ENCODE measurements at places on chromosomes 1 and 21. TPM values are rescaled to one million over a fixed set of nuclear protein-coding genes. Genes with fewer than 3 reads are reported as not detected.

Gene OR6K3
- total RNA-seq: not detected

Gene LAX1
- not detected for total RNA-seq

Gene LEMD1
- total RNA-seq: not detected

Gene ATP8B2
- 60.0 TPM for total RNA-seq

Gene ALX3
- total RNA-seq: not detected

Gene PRAMEF10
- not detected for total RNA-seq

- no peak overlapping the region for H3K4me3 ChIP-seq
- peak overlapping the region; percentile 25 for H3K27ac ChIP-seq
- no peaks in the 10 kb centered on the region for H3K27me3 ChIP-seq
- peak; percentile 64 for DNase-seq
- H3K36me3 ChIP-seq: no peaks in the 10 kb centered on the region
- H3K4me1 ChIP-seq: peaks cover 15% of the 10 kb centered on the region
These were observed 3.2 kb downstream of the SLC25A33 start for GRCh38 chr1:9542430-9542829.

- H3K27me3 ChIP-seq: no peaks in the 10 kb centered on the region
- H3K4me1 ChIP-seq: peaks cover 23% of the 10 kb centered on the region
- H3K36me3 ChIP-seq: peaks cover 15% of the 10 kb centered on the region
- peak overlapping the region; percentile 93 for H3K27ac ChIP-seq
- DNase-seq: peak; percentile 73
These were observed 897 bp downstream of the SLC25A24 start for GRCh38 chr1:108199201-108199691.

DNA sequence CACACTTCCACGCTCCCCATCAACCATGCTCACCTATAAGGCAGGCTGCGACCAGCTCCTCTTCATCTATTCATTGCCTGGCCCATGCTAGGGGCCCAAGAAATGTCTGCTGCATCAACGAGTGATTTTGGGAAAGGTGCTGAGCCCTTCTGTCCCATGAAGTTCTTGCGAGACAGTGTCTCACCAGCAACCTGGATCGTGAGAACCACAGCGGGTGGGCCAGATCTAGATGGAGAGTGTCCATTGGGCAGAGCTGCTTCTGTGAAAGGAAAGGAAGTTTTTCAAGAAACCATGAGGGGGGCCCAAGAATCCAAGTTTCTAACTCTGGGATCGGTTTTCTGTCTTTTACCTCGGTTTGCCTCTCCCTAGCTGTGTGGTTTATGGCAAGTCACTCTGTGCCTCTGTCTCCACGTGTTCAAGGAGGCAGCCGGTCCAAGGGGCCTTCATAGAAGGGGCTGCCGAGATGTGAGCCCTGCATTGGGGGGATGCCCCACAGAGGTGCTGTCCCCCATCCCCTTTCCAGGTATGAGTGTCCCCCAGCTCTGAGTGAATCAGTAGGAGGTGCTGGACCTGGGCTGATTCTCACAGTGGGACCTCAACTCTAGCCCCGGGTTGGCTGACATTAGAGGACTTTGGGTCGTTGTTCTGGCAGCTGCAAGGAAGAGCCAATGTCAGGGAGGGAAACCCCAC is 8.3 kb upstream of the PADI1 start:
- H3K27me3 ChIP-seq: no peaks in the 10 kb centered on the region
- H3K27ac ChIP-seq: no peak overlapping the region
- H3K36me3 ChIP-seq: no peaks in the 10 kb centered on the region

DNA sequence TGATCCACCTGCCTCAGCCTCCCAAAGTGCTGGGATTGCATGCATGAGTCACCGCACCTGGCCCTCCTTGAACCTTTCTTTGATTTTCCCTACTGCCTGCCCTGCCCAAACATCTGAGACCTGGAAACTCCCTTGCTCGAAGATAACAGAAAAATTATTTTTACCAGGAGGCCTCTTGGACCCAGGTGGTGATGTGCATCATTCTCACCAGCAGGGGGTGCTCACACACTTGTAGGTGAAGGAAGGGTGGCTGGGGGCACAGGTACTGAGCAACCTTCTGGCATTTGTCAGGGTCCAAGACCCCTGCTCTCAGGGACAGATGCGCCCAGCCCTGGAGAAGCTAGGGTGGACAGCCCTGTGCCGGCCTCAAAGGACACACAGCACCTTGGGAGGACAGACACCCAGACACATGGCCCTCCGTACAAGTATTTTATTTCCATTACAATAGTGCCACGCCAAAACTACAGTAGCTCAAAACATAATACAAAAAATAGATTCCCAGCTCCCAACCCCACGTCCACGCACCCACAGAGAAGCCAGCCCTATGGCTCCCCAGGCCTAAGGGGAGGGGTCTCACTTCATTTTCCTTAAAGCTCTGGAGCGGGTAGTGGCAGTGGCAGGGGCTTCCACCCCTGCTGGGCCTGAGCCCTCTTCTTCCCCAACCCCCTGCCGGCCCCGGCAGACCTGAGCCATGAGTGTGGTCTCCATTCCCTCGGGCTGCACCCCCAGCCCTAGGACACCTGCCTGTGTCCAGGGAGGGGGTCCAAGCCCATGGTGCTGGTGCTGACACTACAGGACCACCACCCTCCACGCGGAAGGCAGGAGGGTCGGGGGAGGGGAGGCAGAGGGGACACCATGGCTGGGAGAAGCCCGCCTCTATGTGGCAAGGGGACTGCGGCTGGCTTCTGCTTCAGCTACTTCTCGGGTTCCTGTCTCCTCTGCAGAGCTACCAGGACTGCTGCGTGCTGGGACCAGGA is 40.4 kb upstream of the EIF4G3 start:
- peaks cover 6% of the 10 kb centered on the region for H3K4me1 ChIP-seq
- peak; percentile 50 for DNase-seq
- H3K27me3 ChIP-seq: no peaks in the 10 kb centered on the region
- H3K36me3 ChIP-seq: peaks cover 12% of the 10 kb centered on the region

DNA sequence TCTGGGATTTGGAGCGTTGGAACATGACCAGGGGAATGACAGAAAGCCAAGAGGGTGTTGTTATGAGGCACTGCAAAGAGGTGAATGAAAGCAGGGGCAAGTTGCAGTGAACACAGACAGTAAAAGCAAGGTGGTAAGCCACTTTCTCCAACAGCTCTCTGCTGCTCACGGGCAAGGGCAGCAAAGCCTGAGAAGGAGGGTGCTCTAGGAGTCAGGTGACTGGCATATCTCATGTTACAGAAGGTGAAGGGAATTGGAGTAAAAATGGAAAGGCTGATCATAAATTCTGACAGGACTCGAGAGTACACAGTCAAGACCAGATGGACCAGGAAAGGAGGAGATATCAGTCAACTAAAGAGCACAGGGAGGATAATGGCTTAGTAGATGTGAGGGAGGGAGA is 14.5 kb downstream of the VAV3 start:
- DNase-seq: no peak
- peaks cover 2% of the 10 kb centered on the region for H3K27me3 ChIP-seq
- H3K4me3 ChIP-seq: no peak overlapping the region
- H3K36me3 ChIP-seq: no peaks in the 10 kb centered on the region

- H3K4me1 ChIP-seq: no peaks in the 10 kb centered on the region
- H3K36me3 ChIP-seq: no peaks in the 10 kb centered on the region
- H3K4me3 ChIP-seq: no peak overlapping the region
- no peak overlapping the region for H3K27ac ChIP-seq
- H3K27me3 ChIP-seq: no peaks in the 10 kb centered on the region
These were observed 144.1 kb downstream of the CDC42BPA start for GRCh38 chr1:227174164-227174563.

- H3K4me1 ChIP-seq: no peaks in the 10 kb centered on the region
- no peak for DNase-seq
- H3K36me3 ChIP-seq: no peaks in the 10 kb centered on the region
These were observed 349.4 kb downstream of the HLX start for GRCh38 chr1:221228594-221228993.

- peaks cover 36% of the 10 kb centered on the region for H3K27me3 ChIP-seq
- no peak for DNase-seq
- no peaks in the 10 kb centered on the region for H3K36me3 ChIP-seq
- no peak overlapping the region for H3K4me3 ChIP-seq
These were observed 18.2 kb downstream of the RHBG start for GRCh38 chr1:156386949-156387869.

DNA sequence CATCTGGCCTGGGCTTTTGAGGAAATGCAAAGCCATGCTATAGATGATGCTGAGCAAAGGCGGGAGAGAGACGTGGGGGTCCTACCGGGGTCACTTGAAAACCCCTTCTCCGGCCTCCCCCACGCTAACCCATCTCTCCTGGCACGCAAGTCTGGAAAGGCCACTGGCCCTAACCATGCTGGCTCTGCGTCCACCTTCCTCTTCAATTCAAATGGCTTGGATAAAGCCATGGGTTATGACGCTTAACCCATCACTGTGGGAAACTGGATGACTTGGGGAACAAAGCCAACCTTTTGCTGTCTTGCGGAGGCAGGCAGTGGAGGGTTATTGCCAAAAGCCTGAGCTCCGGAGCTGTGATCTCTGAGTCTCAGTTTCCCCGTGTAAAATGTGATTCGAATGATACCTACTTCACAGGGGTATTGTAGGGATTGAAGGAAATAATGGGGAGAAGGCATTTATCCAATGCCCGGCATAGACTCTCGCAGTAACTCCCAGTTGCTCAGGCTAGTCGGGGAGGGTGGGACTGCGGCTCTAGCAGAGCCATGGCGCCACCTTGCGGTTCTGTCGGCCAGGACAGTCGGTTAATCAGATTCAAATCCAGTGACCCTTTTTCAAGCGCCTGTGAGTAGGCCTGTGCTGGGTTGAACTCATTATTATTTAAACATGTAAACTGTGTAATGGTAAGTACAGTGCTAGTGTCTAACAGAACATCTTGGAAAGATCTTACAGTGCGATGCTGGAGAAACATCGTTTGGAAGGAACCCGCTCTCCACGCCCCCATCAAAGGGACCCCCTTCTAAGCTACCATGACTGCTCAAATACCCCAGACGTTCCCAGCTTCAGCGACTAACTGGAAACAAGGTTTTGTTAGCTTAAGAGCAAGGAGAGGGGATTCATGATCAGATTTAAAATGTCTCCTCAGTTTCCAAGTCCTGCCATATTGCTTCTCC is 20.3 kb downstream of the NEK2 start:
- no peaks in the 10 kb centered on the region for H3K36me3 ChIP-seq
- H3K4me3 ChIP-seq: no peak overlapping the region
- peaks cover 20% of the 10 kb centered on the region for H3K4me1 ChIP-seq
- no peaks in the 10 kb centered on the region for H3K27me3 ChIP-seq

- no peak for DNase-seq
- H3K36me3 ChIP-seq: no peaks in the 10 kb centered on the region
- H3K27ac ChIP-seq: no peak overlapping the region
- H3K4me3 ChIP-seq: no peak overlapping the region
- H3K4me1 ChIP-seq: no peaks in the 10 kb centered on the region
- H3K27me3 ChIP-seq: no peaks in the 10 kb centered on the region
These were observed 1077.0 kb upstream of the NCAM2 start for GRCh38 chr21:19921211-19921610.

- DNase-seq: no peak
- no peaks in the 10 kb centered on the region for H3K36me3 ChIP-seq
- no peaks in the 10 kb centered on the region for H3K4me1 ChIP-seq
- no peak overlapping the region for H3K27ac ChIP-seq
- no peak overlapping the region for H3K4me3 ChIP-seq
- no peaks in the 10 kb centered on the region for H3K27me3 ChIP-seq
These were observed 600.5 kb upstream of the ADAMTS5 start for GRCh38 chr21:27567381-27567780.

- H3K4me1 ChIP-seq: no peaks in the 10 kb centered on the region
- no peak overlapping the region for H3K27ac ChIP-seq
- no peak for DNase-seq
- H3K4me3 ChIP-seq: no peak overlapping the region
- no peaks in the 10 kb centered on the region for H3K27me3 ChIP-seq
These were observed 843.2 kb downstream of the AMY1C start for GRCh38 chr1:104592926-104593325.

GRCh38 chr21:43021756-43022600 is 47.6 kb downstream of the PKNOX1 start:
- H3K4me1 ChIP-seq: no peaks in the 10 kb centered on the region
- H3K27ac ChIP-seq: no peak overlapping the region
- H3K4me3 ChIP-seq: no peak overlapping the region
- DNase-seq: no peak

- no peaks in the 10 kb centered on the region for H3K27me3 ChIP-seq
- no peak overlapping the region for H3K4me3 ChIP-seq
- H3K4me1 ChIP-seq: peaks cover 20% of the 10 kb centered on the region
- DNase-seq: no peak
- H3K27ac ChIP-seq: no peak overlapping the region
- H3K36me3 ChIP-seq: no peaks in the 10 kb centered on the region
These were observed 143.4 kb downstream of the ZZZ3 start for GRCh38 chr1:77538956-77539518.

DNA sequence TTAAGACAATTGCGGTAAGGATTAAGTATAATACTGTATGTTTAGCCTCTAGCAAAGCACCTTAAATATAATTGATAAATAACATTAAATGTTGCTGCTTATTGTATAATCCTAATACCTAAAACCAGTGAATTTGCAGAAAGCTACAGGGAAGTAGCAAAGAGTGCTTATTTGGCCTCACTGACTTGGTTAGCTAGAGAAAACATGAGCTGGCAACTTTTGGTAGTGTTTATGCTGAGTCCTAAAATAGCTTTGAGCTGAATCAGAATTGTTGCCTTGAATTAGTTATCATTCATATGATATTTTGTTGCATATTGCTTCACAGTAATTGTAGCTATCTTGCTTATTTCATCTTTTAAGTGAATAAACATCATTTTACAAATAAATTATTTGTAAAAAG is 3.5 kb downstream of the TRIM67 start:
- no peak overlapping the region for H3K27ac ChIP-seq
- H3K27me3 ChIP-seq: peaks cover 58% of the 10 kb centered on the region
- DNase-seq: no peak
- H3K4me3 ChIP-seq: no peak overlapping the region
- no peaks in the 10 kb centered on the region for H3K36me3 ChIP-seq
- H3K4me1 ChIP-seq: no peaks in the 10 kb centered on the region

DNA sequence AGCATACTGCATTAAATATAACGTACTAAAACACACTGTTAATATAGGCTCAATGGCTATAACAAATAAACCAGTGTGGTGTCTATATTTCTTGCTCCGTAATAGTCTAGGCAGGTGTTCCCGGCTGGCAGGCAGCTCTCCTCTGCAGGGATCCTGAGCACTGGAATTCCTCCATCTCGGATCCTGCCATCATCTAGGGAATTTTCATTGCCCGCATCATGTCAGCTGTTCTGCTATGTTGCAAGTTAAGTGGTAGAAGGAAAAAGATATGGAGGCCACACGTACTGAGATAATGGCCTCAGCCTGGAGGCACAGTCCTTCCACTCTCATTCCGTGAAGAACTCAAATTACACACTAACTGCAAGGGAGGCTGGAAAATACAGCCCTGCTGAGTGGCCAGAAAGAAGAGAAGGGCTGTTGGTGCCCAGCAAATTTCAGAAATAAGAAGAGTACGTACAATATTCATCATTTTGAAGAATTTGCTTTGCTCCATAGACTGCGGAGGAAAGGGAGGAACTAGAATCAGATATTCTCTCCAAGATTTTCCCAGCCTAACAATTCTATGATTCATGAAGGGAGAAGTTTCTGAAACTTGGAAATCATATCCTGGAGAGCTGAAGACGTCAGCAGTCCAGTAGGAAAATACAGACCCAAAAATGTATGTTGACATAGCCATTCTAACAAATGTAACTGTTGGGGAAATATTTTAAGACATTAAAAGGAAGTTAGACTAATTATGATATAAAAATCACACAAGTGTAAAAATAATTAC is 263.3 kb downstream of the MRPL39 start:
- H3K27ac ChIP-seq: no peak overlapping the region
- H3K27me3 ChIP-seq: no peaks in the 10 kb centered on the region
- no peak overlapping the region for H3K4me3 ChIP-seq
- no peaks in the 10 kb centered on the region for H3K36me3 ChIP-seq
- H3K4me1 ChIP-seq: no peaks in the 10 kb centered on the region

Data from endothelial cell of umbilical vein (primary cell).